ENCODE measurements at places on chromosomes 4 and X.

DNA sequence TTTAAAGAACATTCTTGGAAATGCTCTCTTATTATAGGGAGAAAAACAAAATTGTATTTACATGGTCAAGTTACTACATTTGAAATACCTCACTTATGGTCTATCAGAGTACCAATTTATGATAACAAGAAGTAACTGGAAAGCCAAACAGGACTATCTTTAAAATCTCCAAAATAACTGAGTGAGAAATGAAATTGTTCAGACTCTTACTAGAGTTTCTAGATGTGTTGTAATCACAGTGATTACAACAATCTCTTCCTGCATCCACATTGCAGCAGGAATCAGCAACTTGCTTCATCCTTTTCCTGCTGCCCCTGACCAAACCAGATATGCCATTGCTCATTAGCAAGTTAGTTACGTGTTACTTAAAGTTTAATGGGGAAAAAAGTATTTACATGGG is 245.2 kb upstream of the SMIM31 start:
- DNase-seq: no peak

DNA sequence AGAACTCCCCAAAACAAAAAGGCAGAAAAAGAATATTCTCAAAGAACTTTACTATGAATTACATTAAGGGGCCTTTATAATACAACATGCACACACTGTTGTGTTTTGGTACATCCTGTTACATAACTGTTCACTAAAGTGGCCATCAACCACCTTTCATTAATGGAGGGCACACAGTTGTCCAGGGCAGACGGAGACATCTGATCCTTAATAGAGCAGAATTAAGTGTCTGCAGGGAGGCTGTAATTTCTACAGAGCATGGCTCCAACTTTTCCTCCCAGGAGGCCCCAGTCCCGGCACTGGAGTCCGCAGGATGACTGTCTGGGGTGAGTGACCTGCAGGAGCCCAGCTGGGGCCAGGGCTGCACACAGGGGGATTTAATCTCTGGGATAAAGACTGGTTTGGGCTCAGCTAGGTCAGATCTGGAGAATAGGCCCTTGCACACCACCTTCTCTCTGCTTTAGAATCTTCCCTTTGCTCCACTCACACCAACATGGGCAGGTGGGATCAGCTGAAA is 233.4 kb downstream of the MAML3 start:
- DNase-seq: no peak

- DNase-seq: no peak
These were observed 121.9 kb upstream of the DMD start for GRCh38 chrX:33333271-33333670.

DNA sequence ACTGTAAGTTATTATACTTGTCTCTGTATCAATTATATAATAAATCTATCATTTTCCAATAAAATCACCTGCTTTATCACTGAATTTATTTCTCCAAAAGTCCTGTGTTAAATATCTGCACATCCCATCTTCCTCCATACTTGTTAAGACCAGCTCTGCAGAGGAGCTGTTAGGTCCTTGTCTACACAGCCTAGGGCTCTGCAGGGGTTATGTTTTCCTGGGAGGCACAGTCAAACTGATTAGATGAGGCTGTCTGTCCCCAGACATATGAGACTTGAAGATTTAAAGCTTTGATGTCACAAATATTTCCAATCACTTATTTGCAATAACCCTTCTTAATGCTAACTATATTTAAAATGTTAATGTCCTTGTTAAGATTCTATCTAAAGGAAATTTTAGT is 446.8 kb downstream of the TRAM1L1 start:
- DNase-seq: no peak

DNA sequence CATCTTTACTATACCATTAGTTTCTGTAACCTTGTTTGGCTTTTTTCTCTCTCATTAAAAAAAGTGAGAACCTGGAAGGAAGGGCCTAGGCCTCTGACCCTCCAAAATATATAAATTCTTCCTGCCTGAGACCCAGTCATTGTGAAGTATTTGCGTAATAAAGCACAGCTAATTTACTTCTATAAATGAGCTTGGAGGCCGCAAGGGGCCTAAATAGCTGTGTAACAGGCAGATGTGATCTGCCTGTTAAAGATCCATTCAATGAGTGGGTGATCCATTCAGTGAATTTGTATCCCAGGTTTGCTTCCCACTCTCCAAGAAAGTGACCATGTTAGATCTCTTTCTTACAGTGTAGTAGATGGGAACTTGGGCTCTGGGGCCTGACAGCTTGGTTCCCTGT is 595 bp upstream of the PYURF start:
- peak; percentile 41 for DNase-seq

GRCh38 chrX:125436855-125437254 is 117.2 kb downstream of the TEX13C start:
- no peak for DNase-seq

GRCh38 chrX:41971346-41971745 is 48.0 kb upstream of the CASK start:
- no peak for DNase-seq

DNA sequence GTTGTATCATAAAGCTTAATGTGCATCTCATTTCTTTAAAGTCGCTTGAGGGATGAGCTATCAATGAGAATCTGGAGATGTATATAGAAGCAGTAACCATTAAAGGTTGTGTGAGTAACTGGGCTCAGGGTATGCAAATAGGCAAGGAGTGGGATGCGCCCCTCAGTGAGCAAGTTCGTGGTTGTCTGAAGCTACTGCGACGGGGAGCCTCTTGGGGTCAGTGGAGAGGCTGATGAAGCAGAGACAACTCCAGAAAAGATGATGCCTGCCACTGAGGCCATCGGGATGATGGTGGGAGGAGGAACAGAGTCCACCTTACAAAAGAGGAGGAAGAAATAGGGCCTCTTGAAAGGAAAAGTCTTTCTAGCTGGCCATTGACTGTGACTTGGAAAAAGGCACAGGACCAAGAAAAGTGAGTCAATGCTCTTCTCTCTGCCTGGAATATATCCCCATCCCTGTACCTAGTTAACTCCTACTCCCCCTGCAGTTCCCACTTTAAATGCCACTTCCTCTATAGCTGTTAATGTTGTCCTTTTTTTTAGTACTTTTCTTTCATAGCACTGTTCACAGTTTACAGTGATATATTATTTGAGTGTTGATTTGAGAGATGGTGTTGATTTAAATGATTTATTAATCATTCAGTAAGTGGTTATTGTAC is 51.4 kb upstream of the LSM6 start:
- no peak for DNase-seq
